Choroid plexus epithelial cell (primary cell): ENCODE measurements at places on chromosomes 6 and 20.

- DNase-seq: peak; percentile 70
Observed at GRCh38 chr6:23244300-23244699, 674.9 kb downstream of the HDGFL1 start.

- DNase-seq: no peak
Observed at GRCh38 chr6:6766230-6766905, 177.8 kb downstream of the LY86 start.

GRCh38 chr20:48618631-48619030 is 209.2 kb downstream of the PREX1 start:
- no peak for DNase-seq

GRCh38 chr6:122803171-122803661 is 14.2 kb downstream of the SMPDL3A start:
- DNase-seq: peak; percentile 85

GRCh38 chr6:107550241-107550840 is 60.4 kb downstream of the SOBP start:
- DNase-seq: no peak

DNA sequence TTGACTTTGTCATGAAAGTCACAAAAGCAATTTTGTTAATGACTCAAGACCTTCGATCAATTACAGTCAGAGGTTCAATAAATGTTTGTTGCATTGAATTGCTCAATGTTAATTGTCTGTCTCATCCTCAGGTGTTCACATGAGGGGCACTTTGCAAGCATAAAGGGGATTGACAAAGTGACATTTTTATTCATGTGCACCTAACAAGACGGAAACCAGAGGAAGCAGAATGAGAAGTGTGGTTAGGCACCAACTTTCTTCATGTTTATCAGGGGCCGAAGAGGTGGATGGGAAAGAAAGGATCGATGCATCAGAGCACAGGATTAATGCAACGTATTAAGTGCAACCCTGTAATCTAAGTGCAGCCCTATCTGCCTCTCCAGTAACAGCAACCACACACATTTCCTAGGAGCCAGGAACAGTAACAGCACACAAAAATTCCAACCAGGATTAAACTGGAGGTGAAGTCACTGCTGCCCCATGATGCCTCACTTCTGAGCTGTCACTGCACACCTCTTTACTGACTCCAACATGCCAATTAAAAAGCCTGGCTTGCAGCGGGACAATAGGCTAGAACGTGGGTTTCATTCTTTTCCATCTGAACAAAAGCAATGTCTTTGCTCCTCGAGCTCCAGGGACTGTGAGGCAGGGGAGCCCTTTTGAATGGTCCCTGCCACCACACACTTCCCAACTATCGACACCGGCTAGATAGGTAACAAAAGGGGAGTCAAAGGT is 262.7 kb downstream of the CD83 start:
- no peak for DNase-seq

GRCh38 chr6:166572370-166573261 is 13.9 kb downstream of the RAMACL start:
- peak; percentile 93 for DNase-seq

GRCh38 chr6:154995254-154996015 is at the start of gene TIAM2:
Gene TIAM2 (plus strand): TSS chr6:154995315. CDS start chr6:155129224, 133,909 bp downstream.
- DNase-seq: no peak

- DNase-seq: peak; percentile 29
Observed at GRCh38 chr20:53739799-53740785, 146.5 kb upstream of the ZNF217 start.

DNA sequence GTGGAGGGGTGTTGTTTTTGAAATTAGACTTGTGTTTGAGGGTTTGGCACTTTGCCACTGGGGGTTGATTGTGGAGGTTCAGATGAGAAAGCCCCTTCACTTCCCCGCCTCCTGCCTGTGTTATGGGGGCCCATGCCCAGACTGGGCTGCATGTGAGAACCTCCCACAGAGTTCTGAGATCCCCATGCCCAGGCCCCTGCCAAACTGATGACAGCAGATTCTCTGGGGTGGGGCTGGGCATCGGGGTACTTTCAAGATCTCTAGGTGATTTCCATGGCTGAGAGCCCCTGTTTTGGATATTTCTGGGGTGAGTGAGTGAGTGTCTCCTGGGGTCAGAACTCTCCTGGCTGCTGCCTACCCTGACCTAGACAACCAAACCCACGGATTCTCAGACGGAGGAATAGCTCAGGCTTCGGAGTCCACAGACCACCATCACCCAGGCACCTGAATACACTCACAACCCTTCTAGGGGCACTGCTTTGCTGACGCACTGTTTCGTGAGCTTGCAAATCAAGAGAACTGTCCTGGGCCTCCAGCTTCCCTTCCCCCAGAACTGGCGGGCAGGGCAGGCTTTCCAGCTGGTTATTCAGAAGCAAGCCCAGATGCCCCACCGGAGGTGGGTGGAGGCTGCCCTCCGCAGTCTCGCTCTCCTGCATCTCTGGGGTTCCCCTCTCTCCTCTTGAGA is 6.3 kb downstream of the BCAS1 start:
- DNase-seq: no peak

DNA sequence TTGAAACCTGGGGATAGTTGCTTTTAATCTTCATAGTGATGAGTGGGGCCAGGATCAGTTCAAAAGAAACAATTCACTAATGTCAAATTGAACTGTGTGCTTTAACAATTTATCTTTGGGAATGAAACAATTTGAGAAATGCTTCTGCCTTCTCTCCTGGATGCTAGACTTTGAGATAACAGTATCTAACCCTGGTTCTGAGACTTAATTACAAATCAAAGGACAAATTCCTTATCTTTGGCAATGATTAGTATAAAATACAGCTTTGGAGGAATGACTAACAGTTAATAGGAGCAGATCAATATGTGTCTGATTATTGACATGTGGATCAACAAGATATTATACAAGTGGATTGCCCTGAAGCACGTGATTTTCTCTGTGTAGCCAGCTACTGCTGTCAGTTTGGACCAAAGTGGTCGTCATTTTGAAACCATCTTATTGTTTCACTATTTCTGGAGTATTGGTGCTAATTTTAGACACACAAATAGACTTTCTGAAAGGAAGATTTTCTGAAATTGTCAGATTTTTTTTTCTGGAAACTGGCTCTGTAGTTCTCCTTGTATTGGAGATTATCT is 6.2 kb upstream of the FLRT3 start:
- no peak for DNase-seq

- peak; percentile 9 for DNase-seq
Observed at GRCh38 chr6:109821428-109821827, 130.3 kb downstream of the FIG4 start.

- DNase-seq: no peak
Observed at GRCh38 chr6:97136626-97137358, 146.2 kb downstream of the MMS22L start.

DNA sequence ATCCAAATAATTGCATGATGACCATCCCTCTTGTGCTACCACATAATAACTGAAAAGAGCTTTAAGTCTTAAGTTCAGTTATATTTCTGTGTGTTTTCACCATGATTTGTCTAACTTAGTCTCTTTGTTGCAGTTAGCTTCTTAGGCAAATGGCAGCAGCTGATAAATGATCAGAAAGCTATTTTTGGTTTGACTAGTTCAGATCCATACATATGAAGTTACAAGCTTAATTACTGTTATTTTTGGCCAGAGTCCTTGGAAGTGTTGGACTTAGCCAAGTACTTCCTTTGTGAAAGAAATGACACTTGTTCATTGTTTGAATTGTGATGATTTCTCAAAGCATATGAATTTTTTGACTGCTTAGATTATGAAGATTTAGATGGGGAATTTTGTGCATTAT is 54.2 kb downstream of the HIVEP1 start:
- DNase-seq: peak; percentile 21

GRCh38 chr6:53556986-53557715 is 12.2 kb upstream of the GCLC start:
- no peak for DNase-seq

DNA sequence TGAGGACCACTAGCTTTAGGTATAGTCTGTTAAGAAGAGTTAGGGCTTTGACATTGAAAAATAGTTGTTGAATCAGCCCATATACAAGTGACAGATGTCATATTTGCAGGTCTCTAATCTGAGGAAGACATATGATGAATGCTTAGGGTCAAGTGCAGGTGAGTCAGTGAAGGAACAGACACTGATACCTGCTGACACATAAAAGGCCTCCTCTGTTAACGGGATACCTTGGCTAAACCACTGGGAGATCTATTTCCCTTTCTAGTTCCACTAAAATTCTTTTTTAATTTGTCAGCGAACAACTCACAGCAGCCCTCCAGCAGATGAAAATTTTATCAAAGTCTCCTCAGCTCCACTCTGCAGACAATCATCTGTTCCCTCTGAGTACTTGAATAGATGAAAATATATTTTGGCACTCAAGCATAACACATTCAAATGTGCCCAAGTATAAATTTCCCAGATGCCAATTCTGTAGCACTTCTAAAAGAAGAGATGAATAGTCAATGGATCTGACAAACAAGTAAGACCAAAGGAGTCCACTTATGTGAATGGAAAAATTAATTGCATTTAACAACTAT is 154.0 kb downstream of the KIF16B start:
- no peak for DNase-seq

GRCh38 chr6:20302702-20303251 is 90.5 kb upstream of the MBOAT1 start:
- DNase-seq: peak; percentile 17

GRCh38 chr6:158706369-158706982 is 56.6 kb downstream of the SYTL3 start:
- DNase-seq: peak; percentile 79

GRCh38 chr20:23632711-23633573 is 4.8 kb downstream of the CST3 start:
- no peak for DNase-seq

DNA sequence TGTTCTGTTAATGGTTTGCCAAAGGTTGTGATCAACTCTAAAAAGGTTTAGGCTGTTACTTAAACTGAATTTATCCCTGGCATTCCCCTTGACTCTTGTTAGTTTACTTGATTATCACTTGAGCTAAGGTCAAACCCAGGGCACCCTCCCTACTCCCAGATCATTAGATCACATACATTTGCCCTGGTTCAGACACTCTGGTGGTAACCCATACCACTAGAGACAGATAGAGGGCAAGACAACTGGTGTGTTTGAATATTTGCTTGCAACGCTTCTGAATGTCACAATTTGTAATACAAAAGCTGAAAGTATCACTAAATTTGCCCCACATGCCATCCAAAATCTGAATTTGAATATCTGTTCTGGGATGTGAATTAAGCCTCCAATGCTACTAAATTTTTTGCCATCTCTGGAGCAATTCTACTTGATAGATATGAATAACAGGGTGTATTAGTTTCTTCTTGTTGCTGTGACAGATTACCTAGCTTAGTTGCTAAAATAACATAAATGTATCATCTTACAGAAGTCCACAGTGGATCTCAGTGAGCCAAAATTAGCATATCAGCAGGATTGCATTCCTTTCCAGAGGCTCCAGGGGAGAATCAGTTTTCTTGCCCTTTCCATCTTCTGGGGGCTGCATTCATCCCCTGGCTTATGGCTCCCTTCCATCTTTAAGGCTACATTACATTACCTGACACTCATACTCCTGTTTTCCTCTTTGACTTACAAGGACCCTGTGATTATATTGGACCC is 45.4 kb downstream of the FIG4 start:
- DNase-seq: peak; percentile 40

DNA sequence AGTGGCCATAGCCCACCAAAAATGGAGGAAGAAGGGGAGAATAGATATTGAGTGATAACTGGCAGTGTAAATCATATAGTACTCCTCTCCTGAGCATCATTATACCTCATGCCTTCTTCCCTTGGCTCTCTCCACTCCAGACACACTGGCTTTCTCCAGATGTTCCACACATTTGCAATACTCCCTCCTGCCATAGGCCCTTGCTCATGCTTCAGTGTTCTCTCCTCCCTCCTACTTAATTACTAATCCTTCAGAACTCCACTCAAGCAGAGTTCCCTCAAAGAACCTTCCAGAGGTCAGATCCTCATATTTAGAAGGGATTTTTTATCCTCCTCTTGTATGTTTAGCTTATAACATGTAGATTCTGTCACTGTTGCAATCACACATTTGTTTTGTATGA is 279.5 kb upstream of the SUPT3H start:
- DNase-seq: peak; percentile 54

DNA sequence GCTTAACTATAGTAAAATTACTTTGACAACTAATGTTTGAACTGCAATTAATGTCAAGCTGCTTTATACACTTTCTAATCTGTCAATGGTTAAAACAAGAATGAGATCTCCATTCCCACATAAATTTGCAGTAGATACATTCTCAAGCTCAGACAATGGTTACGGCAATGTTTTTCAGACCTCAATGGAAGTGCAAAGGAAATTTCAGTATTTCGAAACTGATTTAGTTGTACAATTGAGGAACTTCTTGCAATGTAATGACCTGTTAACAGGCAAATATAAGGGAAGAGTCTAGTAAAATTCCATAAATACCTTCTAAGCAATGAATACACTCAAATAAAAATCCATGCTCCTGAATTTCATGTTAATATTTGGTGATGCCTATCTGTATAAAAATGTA is 94.7 kb downstream of the ADTRP start:
- no peak for DNase-seq

GRCh38 chr6:16868968-16869367 is 107.7 kb upstream of the ATXN1 start:
- DNase-seq: no peak

- no peak for DNase-seq
Observed at GRCh38 chr20:9374480-9374879, 139.9 kb upstream of the LAMP5 start.

- no peak for DNase-seq
Observed at GRCh38 chr6:165200178-165200577, 109.2 kb downstream of the C6orf118 start.

DNA sequence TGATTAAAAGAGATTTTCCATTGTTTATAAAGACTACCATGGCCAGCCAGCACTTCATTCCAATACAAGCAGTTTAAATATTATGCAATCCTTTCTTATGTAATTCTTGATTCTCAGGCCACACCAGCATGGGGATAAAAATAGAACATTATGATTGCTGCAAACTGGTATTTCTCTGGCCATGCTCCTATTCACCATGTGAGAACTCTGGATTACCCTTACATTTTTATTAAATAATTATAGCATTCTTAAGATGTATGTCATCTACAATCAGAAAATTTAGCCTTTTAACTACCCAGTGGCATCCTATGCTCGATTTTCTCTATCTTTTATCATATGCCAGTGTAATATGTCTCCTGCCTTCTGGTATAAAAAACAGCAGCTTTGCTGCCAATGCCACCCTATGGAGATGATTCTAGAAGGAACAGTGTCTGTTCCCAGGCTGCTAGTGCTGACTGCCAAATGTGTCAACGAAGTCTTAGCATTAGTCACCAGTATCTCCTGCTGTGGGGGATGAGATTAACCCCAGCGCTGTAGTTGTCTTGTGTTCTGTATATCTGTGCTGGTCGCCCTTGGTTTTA is 501.4 kb downstream of the BCKDHB start:
- DNase-seq: peak; percentile 96
